ENCODE measurements at places on chromosomes 5 and 9. TPM values are rescaled to one million over a fixed set of nuclear protein-coding genes. Genes with fewer than 3 reads are reported as not detected.

The PCDHGA12 gene
- total RNA-seq, result 16.1 TPM

DNA sequence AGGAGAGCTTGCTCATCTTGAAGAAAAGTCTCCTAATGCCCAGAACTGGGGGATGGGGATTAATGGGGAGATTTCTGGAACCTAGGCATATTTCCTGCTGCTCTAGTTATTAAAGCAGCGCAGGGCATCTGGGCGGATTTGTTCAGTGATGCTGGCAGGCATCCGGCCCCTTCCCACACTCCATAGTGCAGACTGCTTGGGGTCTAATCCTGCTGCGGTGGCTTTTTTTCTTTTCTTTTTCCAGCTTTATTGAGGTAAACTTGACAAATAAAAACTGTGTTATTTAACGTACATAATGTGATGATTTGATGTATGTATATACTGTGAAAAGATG, 30.7 kb downstream of the PPARGC1B start:
- DNase-seq, result no peak

The HNRNPAB gene
- total RNA-seq, result 96.3 TPM

The FOXI1 gene
- not detected for total RNA-seq

GRCh38 chr9:74403581-74403980, 93.6 kb upstream of the RORB start:
- DNase-seq, result no peak

DNA sequence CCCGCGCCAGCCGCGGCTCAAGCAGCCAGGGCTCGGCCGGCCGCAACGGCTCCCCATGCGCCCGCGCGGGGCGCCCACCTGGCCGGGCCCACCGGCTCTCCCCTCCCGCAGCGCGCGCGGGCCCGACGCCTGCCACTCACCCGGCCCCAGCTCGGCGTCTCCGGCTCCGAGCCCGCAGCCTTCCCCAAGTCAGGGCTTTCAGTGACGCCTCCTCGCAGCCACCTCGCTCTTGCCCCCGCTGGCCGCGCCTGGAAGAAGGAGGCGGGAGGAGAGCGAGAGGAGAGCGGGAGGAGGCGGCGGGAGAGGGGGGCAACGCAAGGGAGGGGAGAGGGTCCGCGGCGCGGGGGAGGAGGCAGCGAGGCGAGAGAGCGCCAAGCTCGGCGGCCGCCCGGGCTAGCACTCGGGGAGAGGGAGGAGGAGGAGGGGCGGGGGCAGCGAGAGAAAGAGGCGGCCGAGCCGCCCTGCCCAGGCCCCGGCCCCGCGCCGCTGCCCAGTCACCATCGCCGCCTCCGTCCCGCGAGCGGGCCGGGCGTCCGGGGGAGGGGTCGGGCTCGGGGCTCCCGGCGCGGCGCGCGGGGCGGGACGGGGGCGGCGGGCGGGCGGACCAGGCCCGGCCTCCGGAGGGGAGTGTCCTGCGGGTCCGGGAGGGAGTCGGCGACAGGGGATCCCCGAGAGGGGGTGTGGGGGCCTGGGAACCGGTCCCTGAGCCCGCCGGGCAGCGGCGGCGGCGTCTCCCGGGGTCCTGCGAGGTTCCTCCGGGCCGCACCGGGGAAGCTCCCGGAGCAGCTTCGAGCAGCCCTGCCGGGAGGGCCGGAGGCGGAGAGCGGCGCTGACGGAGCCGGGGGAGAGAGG, at the start of gene LHFPL2:
LHFPL2 (minus strand) TSS at position 414 of the 852 bp plus-strand sequence. CDS start 138,559 bp downstream, outside the sequence.
- peak; percentile 79 for DNase-seq

DNA sequence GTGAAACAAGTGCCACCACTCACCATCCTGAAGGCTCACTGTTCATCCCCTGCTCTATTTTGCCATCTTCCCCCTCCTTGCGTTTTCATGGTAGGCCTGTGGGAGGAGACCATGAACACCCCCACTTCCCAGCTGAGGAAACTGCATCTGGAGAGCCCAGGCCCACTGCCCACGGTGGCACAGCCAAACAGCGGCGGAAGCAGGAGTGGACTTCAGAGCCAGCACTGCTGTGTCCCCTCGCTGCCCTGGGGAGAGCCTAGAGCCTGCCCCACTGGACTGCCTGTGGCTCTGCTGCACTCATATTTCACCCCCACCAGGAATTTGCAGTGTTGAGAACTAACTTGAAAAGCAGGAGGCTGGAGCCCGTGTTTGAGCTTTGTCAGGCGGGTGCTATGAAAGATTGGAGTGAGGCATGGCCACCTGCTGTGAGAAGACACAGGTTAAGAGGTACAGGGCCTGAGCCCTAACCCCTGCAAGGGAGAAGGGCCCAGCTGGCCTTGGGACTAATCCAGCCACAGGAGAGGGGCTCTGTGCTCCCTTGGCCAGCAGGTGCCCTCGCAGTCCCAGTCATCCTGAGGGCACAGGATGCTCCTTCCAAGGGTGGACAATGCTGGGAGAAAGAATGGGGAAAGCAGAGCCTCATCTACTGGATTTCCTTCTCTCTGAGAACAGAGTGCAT, 79.0 kb downstream of the MACROH2A1 start:
- DNase-seq, result no peak

GRCh38 chr5:93076566-93076965, 504.5 kb downstream of the NR2F1-AS1 start:
- DNase-seq, result no peak

- no peak for DNase-seq
Observed at GRCh38 chr5:121993191-121993590, 31.4 kb downstream of the SRFBP1 start.

The RPL35 gene
- 2,087 TPM for total RNA-seq

The CDH9 gene
- total RNA-seq, result not detected

DNA sequence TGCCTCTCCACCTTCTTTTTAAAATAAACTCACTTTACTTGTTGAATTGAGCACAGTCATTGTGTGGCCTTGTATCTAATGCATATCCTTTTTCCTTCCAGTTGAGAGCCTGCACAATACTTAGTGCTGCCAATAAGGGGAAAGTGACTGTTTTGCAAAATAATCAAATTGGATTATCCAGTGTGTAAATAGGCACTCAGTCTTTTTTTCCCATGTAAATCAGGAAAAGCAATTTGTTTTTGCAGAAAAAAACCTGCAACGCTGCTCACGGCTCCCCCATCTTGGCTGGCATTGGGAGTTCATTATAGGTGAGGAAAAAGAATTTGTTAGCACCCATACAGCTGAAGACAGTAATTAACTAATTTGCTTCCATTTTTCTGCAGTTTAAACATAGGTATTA, 299.9 kb downstream of the CSNK1G3 start:
- no peak for DNase-seq

GRCh38 chr9:120505186-120505585, 74.8 kb downstream of the CDK5RAP2 start:
- no peak for DNase-seq

GRCh38 chr5:31993165-31993961, 180.8 kb downstream of the GOLPH3 start:
- DNase-seq, result no peak

The MELK gene
- total RNA-seq, result 2.8 TPM
